ENCODE measurements at places on chromosomes 3 and 15.

GRCh38 chr15:40234783-40235182 is 4.1 kb upstream of the PAK6 start:
- DNase-seq: no peak

DNA sequence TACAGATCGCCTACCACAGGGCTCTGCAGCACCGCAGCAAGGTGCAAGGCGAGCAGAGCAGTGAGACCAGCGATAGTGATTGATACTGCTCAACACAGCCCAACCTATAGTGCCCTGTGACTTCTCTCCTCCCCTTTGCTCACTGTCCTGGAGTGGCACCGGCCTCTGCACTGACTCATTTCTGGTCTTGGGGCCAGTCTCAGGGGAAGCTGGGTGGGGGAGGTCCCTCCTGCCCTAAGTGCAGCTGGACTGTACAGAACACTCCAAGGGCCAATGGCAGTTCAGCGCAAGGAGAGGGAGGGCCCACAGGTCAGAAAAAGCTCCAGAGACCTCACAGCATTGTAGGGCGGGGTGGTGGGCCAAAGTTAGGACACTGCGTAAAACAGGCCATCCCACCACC is 2.5 kb upstream of the OGG1 start:
- no peak for DNase-seq

- DNase-seq: no peak
These were observed 53.4 kb upstream of the CD200R1L start for GRCh38 chr3:112900113-112900512.

GRCh38 chr3:8204331-8204730 is 297.3 kb upstream of the LMCD1 start:
- DNase-seq: no peak

- DNase-seq: no peak
These were observed 67.3 kb downstream of the P2RY1 start for GRCh38 chr3:152902141-152902669.

DNA sequence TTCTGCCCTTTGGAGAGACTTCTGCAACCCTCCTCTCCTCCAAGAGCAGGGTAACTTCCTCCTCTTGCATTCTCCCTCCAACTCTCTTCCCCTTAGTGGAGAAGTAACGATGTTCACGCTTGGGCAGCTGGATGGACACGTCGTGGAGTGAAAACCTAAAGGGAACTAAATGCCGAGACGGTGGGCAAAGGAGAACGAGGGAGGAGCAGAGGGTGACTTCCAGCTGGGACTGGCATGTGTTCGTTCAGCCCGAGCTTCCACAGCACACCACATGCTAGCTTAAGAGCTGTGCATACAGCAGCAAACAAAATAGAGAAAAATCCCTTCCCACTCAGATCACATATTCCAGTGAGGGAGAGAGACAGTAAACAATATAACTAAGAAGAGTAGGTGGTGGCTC is 179.8 kb downstream of the SLCO3A1 start:
- no peak for DNase-seq

DNA sequence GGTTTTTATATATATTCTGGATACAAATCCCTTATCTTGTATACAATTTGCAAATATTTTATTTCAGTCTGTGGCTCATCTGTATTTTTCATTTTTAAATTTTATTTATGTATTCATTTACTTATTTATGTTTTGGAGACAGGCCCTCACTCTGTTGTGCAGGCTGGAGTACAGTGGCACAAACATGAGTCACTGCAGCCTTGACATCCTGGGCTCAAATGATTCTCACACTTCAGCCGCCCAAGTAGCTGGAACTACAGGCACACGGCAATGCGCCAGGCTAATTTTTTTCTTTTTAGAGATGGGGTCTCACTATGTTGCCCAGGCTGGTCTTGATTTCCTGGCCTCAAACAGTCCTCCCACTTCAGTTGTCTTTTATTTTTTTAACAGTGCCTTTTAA is 50.6 kb downstream of the PFN2 start:
- DNase-seq: no peak

GRCh38 chr3:114101101-114101500 is 44.6 kb downstream of the QTRT2 start:
- DNase-seq: no peak

GRCh38 chr3:123405021-123405420 is 43.9 kb downstream of the ADCY5 start:
- DNase-seq: no peak

GRCh38 chr3:140469491-140469890 is 208.4 kb upstream of the TRIM42 start:
- no peak for DNase-seq

- DNase-seq: no peak
These were observed 3.4 kb upstream of the LMAN1L start for GRCh38 chr15:74809242-74809641.

- no peak for DNase-seq
These were observed 55.4 kb downstream of the AGBL1 start for GRCh38 chr15:86135041-86135440.

GRCh38 chr3:113533534-113533892 is 1.2 kb downstream of the SIDT1 start:
- no peak for DNase-seq

- no peak for DNase-seq
These were observed 7.5 kb downstream of the HDGFL3 start for GRCh38 chr15:83200162-83200561.

- DNase-seq: no peak
These were observed 588.7 kb upstream of the CBLB start for GRCh38 chr3:106457281-106458180.

DNA sequence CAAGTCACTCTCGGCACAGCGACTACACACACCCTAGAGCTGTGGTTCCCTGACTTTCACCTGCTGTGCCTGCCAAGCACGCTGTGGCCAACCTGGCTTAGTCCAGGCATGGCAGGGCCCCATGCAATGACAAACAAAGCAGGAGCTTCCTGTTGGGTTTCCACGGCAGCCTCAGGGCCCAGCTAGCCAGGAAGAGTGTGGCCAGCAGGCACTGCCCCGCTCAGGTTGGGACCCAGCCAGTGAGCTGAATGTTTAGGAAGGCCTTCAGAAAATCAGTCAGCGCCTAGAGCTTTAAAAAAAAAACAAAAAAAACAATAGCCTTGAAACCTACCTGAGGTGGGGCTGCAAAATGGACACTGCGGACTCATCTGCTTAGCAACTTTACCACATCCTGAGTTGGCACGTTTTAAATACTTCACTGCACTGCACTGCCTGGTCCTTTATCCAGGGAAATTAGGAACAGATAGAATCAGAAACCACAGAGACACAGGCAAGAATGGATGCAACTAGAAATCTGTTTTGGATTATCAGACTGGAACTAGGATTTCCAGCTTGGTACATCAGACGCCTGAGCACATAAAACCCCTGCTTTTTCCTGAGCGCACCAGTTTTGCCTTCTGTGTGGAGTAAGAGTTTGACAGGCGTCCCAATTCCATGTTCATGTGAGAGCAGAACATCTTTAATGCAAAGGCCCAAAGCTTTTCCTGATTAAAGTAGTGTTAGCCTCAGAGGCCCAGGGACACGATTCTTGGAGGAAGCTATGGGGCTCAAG is 36.2 kb upstream of the LDHAL6B start:
- no peak for DNase-seq

GRCh38 chr3:29484633-29485032 is 203.8 kb downstream of the RBMS3 start:
- DNase-seq: no peak

DNA sequence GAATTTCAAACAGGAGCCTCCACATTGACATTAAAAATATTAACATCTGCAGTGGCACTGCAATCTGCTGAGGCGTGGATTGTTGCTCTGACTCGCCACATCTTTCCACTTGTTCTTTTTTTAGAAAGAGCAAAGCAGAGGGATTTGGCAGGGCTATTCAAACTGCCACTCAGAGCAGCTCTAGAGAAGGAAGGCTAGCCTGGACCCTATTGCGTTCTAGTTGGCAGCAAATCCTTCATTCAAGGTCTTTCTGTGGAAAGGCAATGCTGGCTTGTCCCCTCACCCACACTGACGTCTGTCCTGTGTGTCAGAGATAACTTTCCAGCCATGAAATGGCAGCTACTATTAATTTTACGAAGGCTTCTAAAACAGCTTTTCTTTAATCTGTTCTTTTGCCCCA is 483.2 kb upstream of the SGO1 start:
- DNase-seq: no peak

DNA sequence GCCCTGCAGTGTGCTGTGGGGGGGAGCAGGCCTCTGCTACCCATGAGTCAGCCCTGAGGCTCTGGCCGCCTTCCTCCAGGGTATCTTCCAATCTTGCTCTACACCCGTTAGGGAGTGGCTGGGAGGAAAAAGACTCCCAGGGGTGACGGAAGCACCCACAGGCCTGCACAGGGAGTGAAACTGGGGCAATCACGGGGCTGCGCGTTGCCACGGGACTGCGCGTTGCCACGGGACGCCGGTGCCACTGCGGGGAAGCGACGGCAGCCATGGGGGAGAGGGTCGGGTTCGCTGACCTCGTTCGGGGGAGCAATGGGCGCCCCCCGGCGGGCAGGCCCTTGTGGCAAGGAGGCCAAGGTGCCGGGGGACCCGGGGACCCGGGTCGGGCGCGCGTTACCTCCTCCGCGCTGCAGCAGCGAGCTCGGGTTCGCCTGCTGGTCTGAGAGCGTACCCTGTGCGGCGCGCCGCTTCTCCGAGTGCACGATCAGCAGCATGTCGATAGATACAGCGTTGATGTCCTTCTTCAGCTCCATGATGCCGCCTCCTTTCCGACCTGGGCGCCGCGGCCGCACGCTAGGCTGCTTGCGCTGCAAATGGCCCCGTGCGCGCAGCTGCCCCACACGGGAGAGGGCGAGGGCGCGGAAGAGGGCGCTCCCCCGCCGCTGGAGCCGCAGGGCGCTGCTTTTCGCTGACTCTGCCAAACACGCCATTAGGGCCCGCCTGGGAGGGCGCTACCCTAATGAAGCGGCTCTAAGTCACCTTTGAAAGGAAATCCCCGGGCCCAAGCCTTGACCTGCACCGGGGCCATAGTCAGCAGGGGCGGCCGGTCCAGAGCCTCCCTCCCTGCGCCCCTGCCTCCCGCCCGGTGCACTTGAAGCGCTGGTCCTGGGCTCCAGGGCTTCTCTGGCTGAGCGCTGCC is at the start of gene KY:
TSS of gene KY (minus strand) at position 592 of the 916 bp plus-strand sequence. CDS start at position 530, 62 bp downstream.
- DNase-seq: no peak

DNA sequence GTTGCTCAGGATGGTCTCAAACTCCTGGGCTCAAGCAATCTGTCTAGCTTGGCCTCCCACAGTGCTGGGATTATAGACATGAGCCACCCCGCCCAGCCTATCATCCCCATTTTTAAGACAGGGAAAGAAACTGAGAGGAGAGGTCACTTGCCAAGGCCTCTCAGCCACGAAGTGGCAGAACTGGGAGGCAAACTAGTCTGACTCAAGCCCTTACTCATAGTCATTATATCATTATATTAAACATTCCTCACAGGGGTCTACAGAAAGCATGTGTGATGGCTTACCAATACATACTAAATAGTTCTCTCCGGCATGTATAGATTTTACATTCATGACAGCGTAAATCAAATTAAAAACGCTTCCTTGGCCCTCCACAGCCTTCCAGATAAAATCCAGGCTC is 62.0 kb upstream of the ZBTB38 start:
- no peak for DNase-seq

GRCh38 chr15:96053031-96053780 is 277.3 kb upstream of the NR2F2 start:
- no peak for DNase-seq

DNA sequence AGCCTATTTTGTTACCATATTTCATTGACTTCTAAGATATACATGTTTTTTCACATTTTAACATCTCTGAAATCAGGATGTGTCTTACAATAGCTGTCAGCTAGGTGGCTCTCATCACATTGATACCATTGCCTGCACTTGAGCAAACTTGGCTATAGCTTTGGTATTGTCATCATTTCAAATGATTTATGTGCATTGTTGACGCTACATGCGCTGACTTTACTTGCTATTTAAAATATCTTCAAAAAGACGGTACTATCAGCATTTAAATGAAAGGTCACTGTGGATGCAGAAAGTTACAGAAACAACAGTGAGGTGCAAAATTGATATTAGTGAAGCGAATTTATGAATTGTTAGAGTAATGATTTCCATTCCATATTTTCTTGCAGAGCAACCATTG is 54.0 kb upstream of the ABHD2 start:
- DNase-seq: no peak

- DNase-seq: no peak
These were observed 1.4 kb downstream of the SLTM start for GRCh38 chr15:58931987-58932588.

- no peak for DNase-seq
These were observed 183.3 kb downstream of the PDE8A start for GRCh38 chr15:85164841-85165466.

- DNase-seq: no peak
These were observed 266.8 kb downstream of the ZNF385D start for GRCh38 chr3:21484057-21484827.

DNA sequence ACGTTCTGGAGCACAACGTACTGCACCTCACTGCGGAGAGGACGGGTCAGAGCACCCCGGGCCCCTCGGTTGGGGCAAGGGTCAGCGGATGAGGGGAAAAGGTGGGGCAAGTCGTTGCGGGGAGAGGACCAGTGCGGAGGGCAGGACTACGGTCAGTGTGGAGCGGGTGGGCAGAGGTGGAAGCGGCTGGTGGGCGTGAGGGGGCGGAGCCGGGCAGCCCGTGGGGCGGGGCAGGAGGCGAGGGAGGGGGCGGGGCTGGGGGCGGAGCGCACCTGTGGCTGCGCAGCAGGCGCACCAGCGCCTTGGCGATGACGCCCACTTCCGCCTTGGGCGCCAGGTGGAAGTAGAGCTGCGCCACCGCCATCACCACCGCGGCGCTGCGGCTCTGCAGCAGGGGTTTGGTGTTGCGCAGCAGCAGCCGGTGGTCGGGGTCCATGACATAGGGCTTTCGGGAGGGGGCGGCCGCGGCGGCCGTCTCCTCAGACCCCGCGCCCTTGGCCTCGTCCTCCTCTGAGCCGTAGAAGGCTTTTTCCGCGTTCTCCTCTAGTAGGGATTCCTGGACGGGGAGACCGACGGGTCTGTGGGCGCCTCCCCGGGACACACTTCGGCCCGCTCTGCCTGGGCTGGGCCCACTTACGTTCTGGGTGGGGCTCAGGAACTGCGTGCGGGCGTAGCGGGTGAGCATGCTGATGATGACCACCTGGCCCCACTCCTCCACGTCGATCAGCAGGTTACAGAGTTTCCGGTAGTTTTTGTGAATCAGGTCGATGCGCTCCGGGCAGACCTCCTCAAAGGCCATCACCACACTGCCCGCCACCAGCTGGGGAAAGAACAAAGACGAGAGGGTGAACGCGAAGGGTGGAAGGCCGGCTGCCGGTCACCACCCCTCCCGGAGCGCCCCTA is 29.2 kb downstream of the AP3B2 start:
- peak; percentile 66 for DNase-seq

- no peak for DNase-seq
These were observed 15.4 kb downstream of the PTX3 start for GRCh38 chr3:157452097-157452496.

Measured in stimulated activated CD4-positive, alpha-beta T cell treated with anti-CD3 and anti-CD28 coated beads, Interleukin-15, amount 100 ng/mL, for 1 hour (primary cell).